Activated CD8-positive, alpha-beta memory T cell treated with anti-CD3 and anti-CD28 coated beads, Interleukin-2, amount 50 U/mL, for 4 hours (primary cell): ENCODE measurements at places on chromosomes 7 and 10.

GRCh38 chr10:131514454-131514853, 202.9 kb upstream of the TCERG1L start:
- DNase-seq = no peak

GRCh38 chr10:100978901-100979195, 8.4 kb downstream of the MRPL43 start:
- DNase-seq = no peak

GRCh38 chr10:78774614-78774998, 294.2 kb upstream of the ZMIZ1 start:
- no peak for DNase-seq

GRCh38 chr7:7535691-7536090, at the start of gene COL28A1:
Gene COL28A1 (minus strand): TSS chr7:7535873. CDS start chr7:7532875, 2,998 bp downstream.
- no peak for DNase-seq

GRCh38 chr10:107561136-107561650, 396.7 kb upstream of the SORCS1 start:
- no peak for DNase-seq

DNA sequence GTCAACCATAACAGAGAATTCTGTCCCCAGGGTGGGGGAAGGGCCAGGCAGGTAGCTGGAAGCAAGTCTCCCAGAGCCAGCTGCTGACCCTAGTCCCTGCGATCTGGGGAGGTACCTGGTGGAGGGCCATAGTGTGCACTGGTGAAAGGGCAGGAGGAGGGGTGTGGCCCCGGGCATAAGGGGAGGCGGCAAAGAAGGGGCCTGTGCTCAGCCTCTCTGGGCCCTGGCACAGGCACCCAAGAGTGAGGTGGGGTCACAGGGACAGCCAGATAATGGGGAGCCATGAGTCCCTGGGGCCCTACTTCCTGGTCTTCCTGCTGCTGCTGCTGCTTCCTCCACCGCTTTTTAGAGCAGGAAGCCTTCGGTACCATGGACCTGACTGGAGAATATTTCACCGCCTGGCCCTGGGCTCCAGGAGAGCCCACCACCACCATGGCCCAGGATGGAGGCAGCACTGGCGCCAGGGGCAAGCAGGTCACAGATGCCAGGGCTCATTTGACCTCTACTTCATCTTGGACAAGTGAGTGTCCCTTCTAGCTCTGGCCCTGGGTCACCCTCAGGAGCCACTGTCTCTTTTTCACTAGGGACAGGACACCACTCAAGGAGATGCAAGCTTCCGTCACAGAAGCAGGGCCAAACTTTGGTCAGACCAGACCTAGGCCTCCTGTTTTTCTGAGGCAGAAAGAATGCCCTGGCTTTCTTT, at the start of gene ANTXRL:
Gene ANTXRL (plus strand): TSS at position 7 of the 703 bp plus-strand sequence. CDS start 266 bp downstream, at position 273.
- DNase-seq = no peak

DNA sequence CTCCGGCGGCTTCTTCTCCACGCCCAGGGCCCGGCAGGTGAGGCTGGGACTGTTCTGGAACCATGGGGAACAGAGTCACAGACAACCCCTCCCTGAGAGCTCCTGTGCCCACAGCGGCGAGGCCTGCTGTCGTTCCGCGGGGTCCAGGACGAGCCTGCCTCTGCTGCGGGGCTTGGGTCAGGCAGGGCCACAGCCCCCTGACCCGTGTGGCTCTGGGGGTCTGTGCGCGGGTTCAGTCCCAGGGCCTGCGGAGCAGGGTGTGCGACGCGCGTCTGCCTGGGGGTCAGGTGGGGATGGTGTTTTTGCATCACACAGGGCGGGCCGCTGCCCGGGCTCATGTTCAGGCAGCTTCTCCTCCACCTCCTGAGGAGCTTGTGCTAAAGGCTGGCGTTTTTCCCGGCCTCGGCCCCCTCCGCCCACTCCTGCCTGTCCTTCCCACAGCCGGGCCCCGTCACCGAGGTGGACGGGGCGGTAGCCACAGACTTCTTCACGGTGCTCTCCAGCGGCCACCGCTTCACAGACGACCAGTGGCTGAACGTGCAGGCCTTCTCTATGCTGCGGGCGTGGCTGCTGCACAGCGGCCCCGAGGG, 8.4 kb downstream of the AP5Z1 start:
- DNase-seq = no peak

DNA sequence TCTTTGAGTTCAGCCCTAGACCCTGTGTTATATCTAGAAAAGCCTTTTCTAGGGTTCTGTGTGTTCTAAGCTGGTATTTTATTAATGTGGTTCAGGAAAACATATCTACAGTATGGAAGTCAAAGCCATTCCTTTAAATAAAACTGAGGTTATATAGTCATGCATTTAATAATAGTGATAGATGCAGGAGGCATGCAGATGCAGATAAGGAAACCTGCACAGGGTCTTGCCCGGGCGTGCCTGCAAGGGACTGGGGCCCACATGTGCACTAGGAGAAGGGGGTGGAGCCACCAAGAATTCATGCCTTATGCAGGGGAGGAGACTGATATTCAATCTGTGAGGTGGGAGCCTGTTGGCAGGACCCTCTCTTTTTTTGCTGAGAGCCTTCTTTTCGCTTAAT, 171.5 kb downstream of the PRPF18 start:
- no peak for DNase-seq

DNA sequence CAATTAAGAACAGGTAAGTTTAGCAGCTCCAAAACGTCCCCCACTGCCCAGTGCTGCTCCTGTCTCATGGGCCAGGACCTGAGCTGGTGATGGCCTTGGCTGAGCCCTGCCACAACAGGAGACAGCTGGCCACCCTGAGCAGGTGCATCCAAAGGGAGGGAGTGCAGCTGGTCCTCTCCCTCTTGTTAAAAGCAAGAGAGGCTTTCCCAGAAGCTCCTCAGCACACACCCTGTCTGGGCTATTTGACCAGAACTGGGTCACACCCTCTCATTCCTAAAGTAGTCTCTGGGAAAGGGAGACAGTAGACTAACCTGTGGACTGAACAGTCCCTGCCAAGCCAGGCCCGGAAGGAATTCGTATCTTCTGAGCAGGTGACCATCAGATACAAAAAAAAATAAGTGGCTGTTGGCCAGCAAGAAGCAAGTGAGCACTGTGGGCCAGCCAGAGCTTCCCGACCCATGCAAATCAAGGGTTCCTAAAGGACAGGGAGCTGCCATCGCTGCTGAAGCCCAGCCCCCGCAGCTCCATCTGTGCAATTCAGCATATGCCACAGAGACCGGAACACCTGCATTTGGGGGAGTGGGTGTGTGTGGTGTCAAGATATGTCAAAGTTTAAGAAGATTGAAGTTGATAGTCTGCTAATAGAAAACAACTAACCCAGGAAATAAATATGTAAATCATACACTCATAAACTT, 2.1 kb upstream of the TMEM72 start:
- DNase-seq = no peak
